ENCODE measurements at places on chromosomes 1 and 21. TPM values are rescaled to one million over a fixed set of nuclear protein-coding genes. Genes with fewer than 3 reads are reported as not detected.

The ZBTB8A gene
- 3.4 TPM for total RNA-seq

The PTPN14 gene
- 32.5 TPM for total RNA-seq

The USP24 gene
- 39.5 TPM for total RNA-seq

The THEM5 gene
- not detected for total RNA-seq

The HSD3B1 gene
- not detected for total RNA-seq

The PGLYRP4 gene
- total RNA-seq: not detected

The CRYBG2 gene
- total RNA-seq: not detected

DNA sequence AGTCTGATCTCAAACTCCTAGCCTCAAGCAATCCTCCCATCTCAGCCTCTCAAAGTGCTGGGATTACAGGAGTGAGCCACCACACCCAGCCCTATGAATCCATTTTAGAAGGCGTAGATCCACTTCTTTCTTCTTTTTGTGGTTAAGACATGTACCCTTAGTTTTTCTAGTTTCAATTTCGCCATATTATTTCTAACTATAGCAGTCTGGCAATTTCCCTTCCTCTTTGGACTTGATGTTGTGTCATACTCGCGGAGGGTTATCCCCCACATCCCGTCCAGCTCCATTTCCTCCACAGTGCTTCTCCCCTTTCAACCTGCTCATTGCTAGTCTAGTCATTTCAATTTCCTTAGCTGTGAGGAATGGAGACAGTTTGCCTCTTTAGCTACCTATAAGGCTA, 5.2 kb upstream of the LRRC8D start:
- no peak for DNase-seq

- no peak for DNase-seq
These were observed 33.3 kb upstream of the TENT5C start for GRCh38 chr1:117572546-117572945.

DNA sequence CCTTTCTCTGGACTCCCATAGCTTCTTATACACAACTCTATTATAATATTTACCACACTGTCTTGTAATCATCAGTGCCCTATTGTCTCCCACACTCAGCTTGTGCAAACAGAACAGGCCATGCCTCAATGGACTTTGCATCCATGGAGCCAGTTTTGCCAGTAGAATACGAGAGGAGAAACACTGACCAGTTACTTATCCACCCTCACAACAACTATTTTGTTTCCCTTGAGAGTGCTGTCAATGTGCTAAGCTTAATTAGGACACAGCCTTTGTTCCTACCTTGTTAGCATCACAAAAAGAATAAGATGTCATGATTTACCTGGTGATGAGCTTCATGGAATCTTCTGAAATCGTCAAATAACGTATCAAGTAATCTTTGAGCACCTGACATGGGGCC, 18.1 kb upstream of the LRRC52 start:
- no peak for DNase-seq

DNA sequence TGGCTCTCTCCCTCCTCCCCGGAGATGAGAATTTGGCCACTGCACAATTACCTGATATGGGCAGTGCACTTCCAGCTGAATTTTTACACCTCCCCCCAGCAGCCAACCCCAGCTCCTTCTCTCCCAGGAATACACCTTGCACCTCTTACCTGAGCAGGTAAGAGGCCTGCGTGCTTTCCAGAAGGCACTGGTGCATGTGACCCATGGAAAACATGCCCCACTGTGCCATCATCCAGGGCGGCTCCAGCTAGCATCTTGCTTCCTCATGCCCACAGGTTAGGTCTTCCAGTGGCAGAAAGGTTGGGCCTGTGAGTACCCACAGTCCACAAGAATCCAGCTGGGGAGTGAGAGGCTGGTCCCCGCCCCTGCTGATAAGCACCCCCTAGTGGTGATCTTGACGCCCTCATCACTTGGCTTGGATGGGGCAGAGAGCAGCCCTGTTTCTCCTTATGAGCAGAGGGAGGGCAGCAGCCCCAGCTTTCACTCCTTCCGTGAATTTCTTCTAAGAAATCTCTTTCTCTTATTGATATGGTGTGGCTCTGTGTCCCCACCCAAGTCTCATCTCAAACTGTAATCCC, 57.8 kb downstream of the EDARADD start:
- no peak for DNase-seq

DNA sequence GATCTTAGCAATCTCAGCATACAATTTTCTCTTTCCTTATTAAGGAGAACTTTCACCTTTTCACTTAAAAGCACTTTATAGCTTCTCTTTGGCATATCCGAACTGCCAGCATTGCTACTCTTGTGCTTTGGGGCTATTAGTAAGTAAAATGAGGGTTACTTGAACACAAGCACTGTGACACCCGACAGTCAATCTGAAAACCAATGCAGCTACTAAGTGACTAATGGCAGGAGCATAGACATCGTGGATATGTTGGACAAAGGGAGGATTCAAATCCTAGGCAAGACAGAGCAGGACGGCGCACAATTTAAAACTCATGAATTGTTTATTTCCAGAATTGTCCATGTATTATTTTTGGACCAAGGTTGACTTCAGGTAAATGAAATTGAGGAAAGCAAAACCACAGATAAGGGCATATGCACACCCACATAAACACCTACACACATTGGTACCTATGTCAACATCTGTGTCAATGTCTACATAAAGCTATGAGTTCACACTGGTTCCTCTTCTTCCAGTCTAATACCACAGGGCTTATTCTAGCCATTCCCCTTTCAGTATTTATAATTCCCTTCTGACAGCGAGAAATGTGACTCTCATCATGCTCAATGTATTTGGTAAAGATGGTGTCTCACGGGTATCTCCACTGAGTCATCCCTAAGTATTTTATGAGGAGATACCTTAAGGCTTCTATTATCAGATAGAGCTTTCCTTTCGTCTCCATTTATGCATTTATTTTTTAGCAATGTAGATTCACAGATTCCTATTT, 75.3 kb upstream of the RALGPS2 start:
- no peak for DNase-seq

DNA sequence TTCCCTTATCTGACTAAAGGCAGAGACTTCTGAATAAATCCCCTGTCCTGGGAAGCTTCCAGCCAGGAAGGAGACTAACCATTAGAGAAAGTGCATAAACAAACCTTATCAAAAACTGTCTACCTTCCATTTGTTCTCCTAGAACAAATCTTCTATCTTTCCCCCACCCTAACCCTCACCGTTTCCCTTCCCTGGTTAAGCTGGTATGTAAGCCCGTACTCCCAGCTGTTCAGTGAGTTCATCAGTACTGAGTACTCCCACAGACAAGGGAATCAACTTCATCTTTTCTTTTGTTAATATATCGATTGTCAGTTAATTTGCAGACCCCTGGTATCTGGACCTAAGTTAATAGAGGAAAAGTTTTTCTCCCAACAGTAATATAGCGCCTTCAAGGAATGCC, 20.1 kb upstream of the COG2 start:
- no peak for DNase-seq

- DNase-seq: no peak
These were observed 1017.0 kb downstream of the MRPL39 start for GRCh38 chr21:24590261-24590660.

DNA sequence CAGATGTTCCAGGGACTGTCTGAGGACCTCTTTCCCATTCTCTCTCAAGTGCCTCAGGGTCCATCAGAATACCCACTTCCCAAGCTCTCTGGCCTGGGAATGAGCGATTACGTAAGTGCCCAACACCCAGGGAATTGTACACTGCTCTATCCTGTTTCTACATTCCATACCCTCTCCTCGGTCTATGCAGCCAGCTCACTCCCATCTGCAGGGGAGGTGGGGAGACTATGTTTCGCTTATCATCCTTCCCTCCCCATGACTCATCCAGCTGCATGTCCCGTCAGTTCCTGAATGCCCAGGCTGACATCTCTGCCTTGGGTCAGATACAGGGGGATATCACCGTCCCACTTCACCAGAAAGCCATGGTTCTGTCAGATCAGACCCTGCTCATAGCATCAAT, 34.5 kb upstream of the CD1D start:
- DNase-seq: no peak

GRCh38 chr1:230069796-230070195, 2.8 kb downstream of the GALNT2 start:
- no peak for DNase-seq

DNA sequence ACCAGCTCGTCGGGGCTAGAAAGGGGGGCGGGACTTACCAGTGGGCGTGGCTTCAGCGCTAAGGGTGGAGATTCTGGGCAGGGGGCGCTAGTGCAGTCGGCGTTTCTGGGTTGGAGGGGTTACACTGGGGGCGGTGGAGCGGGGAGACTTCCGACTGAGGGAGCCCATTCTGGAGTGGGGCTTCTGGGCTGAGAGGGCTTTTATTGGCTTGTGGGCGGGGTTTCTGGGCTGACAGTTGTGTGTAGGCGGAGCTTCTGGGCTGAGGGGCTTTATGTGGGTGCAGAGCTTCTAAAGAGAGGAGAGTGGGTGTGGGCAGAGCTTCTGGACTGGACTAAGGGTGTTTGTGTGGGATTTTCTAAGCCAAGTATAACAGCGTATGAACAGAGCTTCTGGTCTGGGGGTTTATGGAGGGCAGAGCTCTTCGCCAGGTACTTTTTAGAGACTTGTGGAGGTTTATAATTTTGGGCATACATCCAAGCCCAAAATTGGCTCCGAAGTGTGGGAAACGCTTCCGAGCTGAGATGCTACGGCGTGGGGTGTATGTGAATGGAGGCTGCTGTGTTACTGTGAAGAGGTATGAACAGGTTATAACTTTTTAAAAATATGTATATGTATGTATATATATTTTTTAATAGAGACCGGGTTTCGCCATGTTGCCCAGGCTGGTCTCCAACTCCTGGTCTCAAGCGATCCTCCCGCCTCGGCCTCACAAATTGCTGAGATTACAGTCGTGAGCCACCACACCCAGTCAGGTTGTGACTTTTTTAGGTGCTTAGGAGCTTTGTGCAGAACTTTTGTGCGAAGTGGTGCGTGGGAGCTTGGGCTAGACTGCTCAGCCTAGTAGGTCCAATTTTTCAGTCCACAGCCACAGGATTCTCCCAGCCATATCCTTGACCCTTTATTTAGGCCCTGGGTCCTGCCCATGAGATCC, 825 bp downstream of the TMEM39B start:
- no peak for DNase-seq

DNA sequence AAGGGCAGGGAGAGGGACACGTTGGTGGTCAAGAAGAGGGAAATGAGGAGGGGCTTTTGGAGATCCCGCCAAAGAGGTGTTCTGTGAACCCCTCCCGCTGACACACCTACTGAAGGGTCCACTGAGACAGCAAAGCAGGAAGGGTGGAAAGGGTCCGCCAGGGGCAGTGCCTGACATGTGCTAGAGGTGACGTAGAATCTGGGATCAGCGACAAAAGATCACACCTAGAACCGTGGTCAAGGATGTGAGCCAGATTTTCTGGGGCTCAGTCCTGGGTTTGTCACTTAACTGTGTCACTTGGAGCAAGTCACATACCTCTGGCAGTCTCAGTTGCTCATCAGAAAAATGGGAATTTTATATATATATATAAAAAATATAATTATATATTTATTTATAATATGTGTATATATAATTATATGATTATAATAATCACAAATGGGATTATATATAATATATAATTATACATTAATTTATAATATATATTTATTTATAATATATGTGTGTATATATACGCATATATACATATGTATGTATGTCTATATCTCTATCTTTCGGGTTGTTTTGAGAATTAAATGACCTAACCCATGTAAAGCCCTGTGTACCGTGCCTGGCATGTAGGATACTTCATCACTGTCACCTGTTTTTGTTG, 35.0 kb upstream of the ATP5PO start:
- DNase-seq: no peak

DNA sequence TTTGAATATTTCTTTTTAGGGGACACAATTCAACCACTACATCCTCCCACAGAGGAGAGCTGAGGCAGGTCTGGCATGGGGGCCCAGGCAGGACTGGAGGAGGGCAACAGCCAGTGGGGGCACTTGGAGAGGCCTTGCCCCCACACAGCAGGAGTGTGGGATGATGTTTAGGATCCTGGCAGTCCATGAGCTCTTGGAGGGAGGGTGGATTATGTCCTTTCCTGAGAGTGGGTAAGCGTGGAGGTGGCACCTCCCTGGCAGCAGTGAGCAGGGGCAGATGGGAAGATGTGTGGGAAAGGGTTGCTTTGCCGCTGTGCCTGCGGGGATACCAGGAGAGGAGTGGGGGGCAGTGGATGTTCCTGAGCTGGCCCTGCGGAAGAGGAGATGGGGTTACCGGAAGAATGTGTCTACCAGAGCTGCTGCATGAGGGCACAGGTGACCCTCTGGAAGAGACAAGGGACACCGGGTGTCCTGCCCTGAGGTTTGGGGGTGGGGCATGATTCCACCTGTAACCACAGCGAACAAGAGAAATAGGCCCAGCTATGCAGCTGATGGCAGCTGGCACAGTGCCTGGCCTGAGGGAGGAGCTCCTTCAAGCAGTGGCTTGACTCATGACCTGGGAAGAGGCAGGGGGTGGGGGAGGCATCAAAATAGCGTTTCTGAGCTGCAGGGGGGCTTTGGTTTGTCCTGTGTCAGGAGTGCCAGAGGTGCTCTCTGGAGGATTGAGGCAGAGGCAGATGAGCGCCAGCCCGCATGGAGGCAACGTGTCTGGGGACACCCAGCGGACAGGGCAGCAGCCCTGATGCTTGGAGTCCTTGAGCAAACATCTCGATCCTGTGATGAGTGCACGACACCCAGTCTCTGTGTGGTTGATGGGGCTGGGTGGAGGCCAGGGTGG, 123.9 kb upstream of the TMPRSS2 start:
- DNase-seq: no peak

DNA sequence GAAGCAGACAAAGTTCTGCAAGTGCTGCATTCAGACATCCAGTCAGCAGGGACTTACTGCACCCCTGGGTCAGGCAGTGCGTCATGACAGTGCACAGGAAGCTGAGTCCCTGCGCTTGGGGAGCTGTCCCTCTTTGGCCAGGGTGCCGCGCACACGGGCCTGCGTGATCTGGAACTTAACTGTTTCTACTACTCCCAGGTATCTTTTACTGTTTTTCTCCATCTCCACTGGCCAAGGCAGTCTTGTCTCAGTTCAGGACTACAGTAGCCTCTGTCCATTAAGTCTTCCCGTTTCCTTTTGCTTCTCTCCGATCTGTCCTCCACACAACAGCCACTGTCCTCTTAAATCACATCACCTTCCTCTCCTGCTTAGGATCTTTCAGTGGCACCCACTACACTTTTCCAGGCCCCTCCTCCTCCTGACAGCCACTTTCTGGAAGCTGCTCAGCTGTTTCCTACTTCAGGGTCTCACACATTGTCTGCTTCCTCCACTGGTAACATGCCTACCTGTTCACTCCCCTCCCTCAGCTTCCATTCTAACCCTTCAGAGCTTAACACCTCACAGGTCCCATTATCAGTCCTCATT, 15.9 kb downstream of the ERRFI1 start:
- DNase-seq: peak; percentile 42

DNA sequence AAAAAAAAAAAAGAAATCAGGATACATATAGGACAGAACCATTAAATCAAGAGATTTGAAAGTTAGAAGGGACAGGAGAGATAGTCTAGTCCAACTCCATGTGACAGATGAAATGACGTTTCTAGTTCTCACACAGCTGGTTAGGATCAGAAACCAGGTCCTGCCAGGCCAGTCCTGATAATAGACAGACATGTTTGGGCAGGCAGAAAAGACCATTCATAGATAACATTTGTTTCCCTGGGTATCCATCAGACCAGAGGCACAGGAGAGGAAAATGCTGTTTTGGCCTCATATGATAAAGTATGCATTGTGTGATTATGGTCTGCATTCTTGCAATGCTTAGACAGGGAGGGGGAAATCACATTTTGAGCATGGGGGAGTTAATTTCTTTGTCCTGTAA, 29.3 kb downstream of the ZBTB8B start:
- no peak for DNase-seq

GRCh38 chr1:118717893-118718292, 270.2 kb downstream of the TBX15 start:
- no peak for DNase-seq

GRCh38 chr1:46153732-46154131, 21.2 kb upstream of the TSPAN1 start:
- no peak for DNase-seq
